ENCODE measurements at places on chromosomes 13 and 19.

GRCh38 chr19:4597278-4597974 lies 37.9 kb upstream of the SEMA6B start:
- no peak for DNase-seq

DNA sequence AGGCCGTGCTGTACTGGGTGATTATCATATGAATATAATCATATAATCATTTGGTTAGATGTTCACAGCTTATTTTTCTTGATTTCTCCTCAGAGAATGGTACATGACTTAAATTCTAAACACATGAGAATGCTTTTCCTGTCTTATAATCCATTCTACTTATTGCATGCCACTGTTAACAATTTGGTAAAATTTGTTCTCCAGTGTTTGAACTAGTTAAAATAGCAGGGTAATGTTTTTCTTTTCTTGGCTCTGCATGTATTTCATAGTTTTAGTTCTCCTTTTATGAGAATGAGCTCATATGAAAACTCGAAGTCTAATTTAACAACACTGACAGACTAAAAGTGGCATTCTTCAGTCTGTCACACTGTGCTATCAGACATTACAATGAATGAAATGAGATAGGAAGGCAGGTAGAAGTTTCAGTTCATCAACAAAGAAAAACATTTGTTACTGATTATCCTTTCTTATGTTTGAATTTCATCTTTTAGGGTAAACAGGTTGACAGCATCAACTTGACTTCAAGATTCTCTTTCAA lies 10.2 kb downstream of the SPRYD7 start:
- DNase-seq, result no peak

DNA sequence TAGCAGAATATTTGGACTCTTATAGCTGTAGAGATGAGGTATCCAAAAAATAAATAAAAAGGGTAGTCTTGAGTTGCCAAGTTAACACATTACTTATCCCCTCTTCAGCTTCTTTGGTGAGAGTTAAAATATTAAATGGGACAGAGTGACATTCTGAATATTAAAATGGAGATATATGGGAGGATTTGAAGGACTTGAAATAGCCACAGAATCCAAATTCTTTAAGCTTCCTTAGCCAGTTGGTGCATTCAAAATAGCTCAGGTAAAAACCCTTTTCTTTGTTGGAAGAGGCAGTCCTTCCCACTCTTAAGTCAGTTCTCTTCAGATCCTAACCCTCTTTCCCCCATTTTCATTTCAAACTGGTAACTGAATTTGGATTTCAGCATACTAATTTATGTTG lies 130.1 kb upstream of the KLF12 start:
- DNase-seq, result no peak

DNA sequence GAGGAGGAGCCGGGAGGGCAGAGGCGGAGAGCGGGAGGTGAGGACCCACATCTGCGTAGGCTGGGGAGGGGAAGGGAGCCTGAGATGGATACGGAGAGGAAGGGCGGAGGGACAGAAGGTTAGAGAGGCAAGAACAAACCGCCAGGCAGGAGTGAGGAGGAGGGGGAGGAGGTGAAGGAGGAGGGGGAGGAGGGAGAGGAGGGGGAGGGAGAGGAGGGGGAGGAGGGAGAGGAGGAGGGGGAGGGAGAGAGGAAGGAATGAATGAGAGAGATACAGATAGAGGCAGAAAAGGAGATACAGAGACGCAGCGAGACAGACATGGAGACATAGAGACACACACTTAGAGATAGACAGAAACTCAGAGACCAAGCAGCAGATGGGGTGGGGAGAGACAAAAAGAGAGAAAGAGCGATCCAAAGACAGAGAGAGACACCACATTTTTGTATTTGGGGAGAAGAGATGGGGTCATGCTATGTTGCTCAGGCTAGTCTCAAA lies 782 bp upstream of the CA11 start:
- no peak for DNase-seq

DNA sequence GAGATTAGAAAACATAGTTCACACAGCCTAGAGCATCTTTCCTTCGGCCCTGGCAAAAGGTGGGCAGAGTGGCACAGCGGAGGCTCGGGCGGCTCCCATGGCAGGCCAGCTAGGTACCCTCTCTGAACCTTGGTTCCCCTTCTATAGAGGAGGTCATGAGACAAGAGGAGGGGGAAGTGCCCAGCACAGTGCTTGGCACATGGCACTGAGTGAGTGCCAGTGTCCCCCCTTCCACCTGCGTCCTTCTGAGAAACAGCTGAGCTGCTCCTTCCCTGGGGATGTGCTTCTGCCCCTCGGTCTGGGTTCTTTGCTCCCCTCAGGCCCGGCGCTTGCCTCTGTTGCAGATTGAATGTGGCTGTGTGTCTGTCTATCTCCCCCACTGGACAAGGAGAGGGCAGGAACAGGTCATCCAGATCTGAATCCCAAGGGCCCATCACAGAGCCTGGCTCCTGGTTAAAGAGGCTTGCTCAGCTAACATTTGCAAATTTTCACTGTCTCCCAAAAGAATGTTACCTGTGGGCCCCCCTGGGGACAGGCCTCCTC lies 165.6 kb downstream of the USP12 start:
- no peak for DNase-seq

GRCh38 chr13:79374578-79374977 lies 31.5 kb downstream of the RBM26 start:
- no peak for DNase-seq

DNA sequence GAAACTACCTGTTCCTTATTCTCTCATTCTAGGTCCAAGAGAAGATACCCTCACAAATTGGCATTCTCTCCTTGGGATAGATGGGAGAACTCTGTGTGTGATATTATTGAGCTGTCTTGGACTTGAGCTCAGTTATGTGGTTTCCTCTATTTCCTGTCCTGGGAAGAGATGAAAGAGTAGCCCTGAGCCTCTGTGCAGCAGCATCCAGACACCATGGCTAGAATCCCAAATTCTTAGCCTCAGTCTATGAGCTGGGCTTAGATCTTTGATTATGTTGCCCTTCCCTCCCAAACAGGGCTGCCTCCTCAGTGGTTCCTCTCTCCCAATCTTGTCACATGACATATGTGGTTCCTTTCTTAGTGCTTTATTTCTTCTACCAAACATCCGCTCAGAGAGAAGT lies 290.7 kb downstream of the SPRY2 start:
- no peak for DNase-seq

GRCh38 chr13:44259045-44260027 lies 114.3 kb upstream of the SERP2 start:
- DNase-seq, result peak; percentile 99
